ENCODE measurements at places on chromosomes 3 and 15.

GRCh38 chr3:73768524-73769308, 144.0 kb upstream of the PDZRN3 start:
- DNase-seq = no peak

DNA sequence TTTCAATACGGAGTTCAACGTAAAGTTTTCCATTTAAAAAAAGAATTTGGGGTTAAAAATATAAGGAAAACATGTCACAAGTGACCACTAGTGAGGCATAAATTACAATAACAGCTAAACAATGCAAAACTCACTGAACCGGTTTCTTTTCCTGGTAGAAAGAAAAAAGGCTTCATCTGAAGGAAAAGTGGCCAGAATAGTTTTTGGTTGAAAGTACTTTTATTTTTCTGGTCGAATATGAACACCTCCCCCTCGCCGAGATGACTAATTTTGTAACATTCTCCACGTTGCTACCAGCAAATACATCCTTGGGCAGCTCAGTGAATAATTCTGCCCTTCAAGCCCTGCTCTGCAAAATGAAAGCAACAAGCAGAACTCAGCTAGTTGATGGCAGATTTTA, 3.9 kb upstream of the SRGAP3 start:
- no peak for DNase-seq

DNA sequence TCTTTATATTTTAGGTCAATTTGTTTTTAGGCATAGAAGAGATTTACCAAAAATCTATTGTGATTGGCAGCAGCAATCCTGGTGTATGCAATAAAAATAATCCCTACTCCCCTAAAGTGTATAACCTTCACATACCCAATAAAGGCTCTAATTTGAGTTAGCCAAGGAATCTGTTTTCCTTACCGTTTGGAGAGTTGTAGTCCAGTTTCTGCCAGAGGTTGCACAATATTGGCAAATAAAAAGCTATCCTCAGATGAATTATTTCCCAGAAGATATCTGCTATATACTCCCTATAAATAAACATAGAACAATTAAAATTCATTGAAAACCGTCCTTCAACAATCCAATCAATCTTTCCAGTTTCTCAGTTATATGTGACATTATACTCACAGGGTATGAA, 31.1 kb downstream of the ACKR4 start:
- no peak for DNase-seq

- no peak for DNase-seq
Measured at GRCh38 chr15:77342807-77343206, 77.1 kb downstream of the PEAK1 start.

DNA sequence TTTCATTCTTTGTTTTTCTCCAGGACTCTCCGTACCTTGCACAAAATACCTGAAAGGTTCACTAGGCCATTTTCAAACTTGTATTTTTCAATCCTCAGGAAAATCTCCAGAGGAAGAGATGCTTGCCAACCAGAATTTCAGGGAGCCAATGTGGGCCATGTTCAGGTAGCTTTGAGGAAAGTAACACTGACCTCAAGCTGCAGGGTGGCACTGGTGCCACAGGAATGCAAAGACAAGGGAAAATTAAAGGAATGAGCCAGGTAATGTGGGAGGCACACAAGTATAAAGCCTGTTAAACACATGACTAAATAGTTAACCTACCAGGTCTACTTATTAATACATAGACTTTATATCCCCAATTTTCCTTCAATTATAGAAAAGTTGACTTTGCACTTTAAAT, 51.9 kb upstream of the GAP43 start:
- no peak for DNase-seq

- no peak for DNase-seq
Measured at GRCh38 chr15:99998661-99999101, 265.4 kb upstream of the LYSMD4 start.

DNA sequence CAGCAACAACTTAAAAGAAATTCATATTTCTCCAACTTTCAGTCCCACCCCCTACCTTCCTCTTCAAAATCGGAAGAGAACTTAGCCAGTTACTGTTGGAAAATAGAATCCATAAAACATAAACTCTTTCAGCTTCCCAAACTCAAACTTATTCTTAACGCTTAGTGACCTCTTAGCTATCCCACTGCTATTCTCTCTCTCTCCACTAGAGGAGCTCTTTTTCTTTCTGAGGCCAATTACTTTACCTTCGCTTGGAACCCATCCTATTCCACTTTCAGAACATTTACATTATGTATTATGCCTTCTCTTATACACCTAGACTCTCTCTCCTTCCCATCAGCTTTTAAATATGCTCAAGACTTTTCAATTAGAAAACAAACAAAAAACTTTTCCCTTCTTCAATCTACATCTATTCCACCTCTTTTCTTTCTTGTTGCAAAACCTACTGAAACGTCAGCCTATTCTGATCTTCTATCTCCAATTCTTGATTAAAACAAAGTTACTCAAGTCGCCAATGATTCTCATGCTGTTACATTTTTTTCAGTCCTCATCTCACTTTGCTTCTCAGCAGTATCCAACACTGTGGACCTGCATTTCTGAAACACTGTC, 13.4 kb upstream of the GHSR start:
- no peak for DNase-seq

Data from AG09319 (cell line).